SW 1271 (cell line): ENCODE measurements at places on chromosomes 3 and 15.

- DNase-seq: no peak
Measured at GRCh38 chr3:151960961-151961580, 87.6 kb downstream of the SUCNR1 start.

- DNase-seq: no peak
Measured at GRCh38 chr3:11908981-11909698, 62.5 kb upstream of the TAMM41 start.

DNA sequence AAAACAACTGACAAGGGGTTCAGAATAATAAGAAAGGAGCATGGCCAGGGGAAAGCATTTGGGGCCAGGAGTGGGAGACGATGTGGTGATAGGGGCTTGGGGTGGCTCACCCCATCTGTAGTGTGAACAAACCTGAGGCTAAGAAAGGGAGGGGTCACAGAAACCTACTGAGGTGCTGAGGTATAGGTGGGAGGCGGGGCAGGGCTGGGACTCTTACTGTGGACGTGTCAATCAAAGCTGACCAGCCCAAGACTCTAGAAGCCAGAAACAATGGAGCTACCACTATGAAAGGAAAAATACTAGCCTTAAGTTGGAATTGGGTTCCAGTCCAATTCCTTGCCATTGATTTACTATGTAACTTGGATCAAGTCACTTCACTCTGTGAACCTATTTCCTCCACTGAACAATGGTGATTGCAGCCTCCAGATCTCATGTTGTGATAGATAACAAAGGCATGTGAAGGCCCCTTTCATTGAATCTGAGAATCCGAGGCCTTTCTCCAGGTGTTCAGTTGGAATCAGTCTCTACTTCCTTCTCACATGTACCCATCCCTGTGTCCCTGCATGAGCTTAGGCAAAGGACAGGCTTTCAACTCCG lies 260.9 kb upstream of the HES1 start:
- no peak for DNase-seq

DNA sequence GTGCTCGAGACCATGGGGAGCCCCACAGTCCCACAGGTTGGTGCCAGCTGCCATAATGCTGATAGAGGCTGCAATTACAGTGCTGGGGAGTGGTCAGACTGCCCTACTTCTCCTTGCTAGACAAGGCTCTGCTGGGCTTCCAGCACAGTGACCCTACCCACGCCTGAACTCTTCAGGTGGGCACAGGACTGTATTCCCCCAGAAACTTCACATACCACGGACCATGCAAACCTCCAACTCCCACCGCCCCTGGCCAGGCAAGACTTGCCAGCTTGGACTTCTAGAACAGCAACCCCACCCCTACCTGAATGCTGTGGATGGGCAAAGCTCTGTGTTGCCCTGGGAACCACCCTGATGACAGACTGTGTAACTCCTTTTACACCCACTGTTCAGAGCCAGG lies 885.3 kb downstream of the SI start:
- DNase-seq: no peak

DNA sequence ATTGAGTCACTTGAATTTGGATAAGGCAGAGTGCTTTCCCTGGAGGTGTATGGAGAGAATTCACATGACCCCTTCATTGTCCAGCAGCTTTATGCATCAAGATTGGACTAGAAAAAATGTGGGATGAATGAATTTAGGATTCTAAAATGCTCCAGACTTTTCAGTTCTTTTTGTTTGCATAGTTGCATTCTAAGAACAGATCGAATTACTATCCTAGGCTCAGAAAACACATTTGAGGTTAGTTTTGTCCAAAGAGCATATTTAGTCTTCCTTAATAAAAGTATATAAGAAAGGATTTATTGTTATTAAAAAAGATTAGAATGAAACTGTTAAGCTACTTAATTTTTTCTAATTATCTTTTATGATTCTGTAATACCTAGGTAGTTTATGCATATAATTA lies 127.4 kb downstream of the UBE2E2 start:
- no peak for DNase-seq

- no peak for DNase-seq
Measured at GRCh38 chr3:129315223-129315997, 36.7 kb downstream of the HMCES start.
